ENCODE measurements at places on chromosomes 7 and 10.

GRCh38 chr10:5710859-5711258 lies 26.2 kb downstream of the TASOR2 start:
- DNase-seq: no peak

- DNase-seq: no peak
These were observed 32.3 kb upstream of the ANTXRL start for GRCh38 chr10:46254467-46254866.

- DNase-seq: no peak
These were observed 798.7 kb downstream of the IPMK start for GRCh38 chr10:57468894-57469432.

DNA sequence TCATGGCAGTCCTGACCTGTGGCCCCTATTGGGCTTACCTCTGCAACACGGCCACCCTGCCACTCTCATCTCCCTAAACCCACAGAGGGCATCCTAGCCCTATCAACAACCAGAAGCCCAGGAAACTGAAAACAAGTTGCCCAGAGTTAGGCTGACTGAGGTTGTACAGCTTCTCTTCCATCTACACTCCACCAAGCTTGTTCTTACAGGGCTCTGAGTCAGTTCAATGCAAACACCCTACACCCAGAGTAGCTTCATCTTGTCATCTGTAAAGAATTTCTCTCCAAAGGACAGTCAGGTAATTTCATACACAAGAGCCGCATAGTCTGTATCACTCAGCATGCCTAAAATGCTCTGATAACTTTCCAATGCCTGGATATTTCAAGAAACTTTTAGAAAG lies 175.4 kb downstream of the ARID5B start:
- DNase-seq: no peak

- DNase-seq: no peak
These were observed 8.6 kb downstream of the SMIM30 start for GRCh38 chr7:113109718-113110117.

DNA sequence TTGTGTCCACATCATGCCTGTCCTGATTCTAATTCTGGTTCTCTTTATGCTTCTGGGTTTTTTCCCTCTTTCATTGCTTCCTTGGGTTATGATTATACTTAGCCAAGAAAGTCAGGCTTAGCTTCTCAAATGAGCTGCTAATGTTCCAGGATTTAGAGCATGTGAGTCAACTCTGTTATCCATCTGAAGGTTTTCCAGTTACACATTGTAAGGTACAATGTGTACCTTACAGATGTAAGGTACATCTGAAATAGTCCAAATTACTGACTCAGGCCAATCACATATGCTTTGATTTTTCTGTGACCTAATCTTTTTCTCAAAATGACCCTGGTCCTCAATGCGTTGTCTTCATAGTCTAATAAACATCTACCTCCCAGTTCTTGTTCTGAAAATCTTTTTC lies 13.3 kb upstream of the MIOS start:
- no peak for DNase-seq

DNA sequence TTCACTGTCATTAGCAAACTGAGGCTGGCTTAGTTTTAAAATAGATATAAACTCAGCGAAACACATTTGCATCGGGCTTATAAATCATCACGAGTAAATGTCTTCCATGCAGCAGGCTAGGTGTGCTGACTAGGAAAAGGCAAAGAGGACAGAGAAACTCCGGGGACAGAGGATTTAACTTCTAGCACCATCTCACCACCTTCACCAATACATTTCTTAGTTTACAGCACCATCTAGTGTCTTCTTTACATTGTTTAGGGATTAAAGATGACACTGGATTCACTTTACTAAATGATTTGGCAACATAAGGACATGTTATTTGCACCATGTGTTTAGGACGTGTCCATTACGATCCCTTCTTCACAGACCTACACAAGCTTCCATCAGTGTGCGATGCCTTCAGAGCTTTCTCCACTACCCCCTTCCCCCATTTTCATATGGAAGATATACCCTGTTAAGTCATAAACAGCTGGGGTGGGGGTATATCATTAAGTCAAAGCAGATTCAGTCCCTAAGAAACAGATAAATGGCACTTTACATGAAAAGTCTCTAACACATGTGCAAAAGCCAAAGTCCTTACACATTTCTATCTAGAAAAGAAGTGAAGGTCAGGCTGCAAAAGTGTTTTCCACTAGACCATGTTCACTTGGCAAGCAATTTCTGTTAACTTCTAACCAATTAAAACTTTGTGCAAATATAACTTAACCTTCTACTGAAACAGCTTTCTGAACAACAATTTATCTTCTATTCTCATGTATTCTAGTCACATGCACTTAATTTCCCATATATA lies 103.3 kb downstream of the GRB10 start:
- DNase-seq: no peak

GRCh38 chr7:93823621-93824020 lies 66.9 kb downstream of the TFPI2 start:
- DNase-seq: no peak
